ENCODE measurements at places on chromosomes 5 and 9.

DNA sequence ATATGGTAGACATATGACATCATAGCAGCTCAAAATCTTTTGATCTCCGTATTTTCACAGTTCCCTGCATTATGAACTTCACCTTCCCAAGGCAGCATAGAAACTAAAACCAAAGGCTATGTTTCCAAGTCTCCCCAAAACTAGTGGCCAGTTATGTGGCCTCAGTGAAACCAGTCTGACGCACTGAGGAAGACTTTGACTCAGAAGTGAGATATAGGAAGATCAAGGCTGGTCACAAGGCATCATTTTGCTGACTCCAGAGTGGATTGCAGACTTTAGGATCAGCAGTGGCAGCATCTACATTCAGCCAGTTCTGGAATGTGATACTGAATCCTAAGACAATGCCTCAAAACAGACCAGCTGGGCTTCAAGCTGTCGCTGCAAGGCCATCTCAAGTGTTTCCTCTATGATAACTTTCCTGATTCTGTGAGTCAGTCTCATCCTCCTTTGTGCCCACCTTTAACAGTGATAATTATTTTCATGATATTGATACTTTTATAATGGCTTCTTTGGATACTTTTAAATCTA lies 34.4 kb upstream of the ELL2 start:
- no peak for DNase-seq

- no peak for DNase-seq
These were observed 3.8 kb downstream of the ACTBL2 start for GRCh38 chr5:57478826-57479225.

GRCh38 chr5:175687231-175687701 lies 29.4 kb downstream of the HRH2 start:
- DNase-seq: no peak

DNA sequence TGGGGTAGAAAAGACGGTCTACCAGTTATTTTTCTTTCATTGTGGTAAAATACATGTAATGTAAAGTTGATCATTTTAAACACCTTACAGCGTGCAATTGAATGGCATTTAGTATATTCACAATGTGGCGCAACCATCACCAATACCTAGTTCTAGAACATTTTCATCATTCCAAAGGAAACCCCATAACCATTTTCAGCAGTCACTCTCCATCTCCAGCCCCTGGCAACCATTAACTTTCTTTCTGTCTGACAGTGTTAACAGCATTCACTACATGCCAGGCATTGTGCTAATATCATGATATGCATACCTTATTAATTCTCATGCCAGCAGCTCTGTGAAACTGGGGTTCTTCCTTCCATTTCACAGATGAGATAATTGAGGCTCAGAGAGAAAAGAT lies 32.0 kb downstream of the PTGS1 start:
- DNase-seq: no peak

DNA sequence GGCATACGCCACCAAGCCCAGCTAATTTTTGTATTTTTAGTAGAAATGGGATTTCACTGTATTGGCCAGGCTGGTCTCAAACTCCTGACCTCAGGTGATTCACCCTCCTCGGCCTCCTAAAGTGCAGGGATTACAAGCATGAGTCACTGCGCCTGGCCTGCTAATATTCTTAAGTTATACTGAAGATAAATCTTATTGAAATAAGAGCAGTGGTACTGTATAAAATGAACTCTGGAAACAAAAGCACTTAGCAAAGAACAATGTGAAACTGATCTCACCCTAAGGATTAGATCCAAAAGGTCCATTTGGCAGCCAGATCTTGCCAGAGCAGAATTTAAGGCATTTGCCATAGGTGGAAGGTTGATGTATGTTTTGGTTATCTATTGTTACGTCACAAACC lies 27.1 kb downstream of the CYSTM1 start:
- DNase-seq: no peak

- DNase-seq: no peak
These were observed 54.5 kb downstream of the ADAM19 start for GRCh38 chr5:157520911-157521703.

GRCh38 chr5:168424594-168425323 lies 61.5 kb upstream of the RARS1 start:
- no peak for DNase-seq

GRCh38 chr9:133199648-133200321 lies 9.3 kb downstream of the OBP2B start:
- DNase-seq: peak; percentile 11

DNA sequence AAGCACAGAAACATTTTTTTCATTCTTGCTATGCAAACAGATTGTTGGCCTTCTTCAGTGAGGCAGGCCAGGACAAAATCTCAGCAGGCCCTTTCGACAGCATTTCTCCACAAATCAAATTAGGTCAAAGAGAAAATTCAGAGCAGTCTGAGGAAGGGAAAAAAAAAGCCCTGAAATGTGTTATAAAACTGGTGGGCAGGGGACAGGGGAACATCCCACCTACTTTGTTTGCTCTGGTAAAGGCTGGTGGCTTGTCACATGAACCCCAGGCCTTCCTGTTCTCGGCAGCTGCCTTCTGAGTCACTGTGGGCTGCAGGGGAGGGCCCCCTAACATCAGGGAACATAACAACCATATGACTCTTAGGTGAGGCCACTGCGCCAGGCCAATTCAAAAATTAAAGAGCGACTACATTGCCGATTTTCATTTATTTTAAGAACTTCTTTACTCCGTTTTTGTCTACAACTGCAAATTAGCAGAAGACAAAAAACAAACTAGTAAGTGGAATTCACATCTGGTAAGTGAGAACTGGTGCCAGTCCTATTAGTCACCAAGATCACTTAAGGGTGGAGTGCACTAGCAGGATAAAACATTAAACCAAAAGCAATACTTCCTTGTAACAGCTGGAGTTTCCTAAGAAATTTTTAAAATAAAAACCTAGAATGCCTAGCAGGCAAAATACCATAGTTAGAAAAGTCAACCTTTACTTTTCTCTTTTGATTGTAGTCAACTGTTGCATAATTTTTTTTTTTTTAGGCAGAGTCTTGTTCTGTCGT lies 46.2 kb upstream of the DENND4C start:
- peak; percentile 84 for DNase-seq

DNA sequence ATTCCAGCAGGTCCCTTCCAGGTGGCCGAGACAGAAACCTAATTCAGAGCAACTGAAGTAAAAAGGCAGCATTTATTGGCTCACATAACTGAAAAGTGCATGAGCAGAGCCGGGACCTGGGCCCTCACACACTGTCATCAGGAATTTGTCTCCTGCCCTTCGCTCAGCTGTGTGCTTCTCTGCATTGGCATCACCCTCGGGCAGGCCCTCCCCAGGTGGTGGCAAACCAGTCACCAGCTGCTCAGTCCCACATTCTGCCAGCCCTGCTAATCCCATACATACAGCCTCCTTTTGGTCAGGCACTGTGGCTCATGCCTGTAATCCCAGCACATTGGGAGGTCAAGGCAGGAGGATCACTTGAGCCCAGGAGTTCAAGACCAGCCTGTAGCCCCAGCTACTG lies 11.5 kb upstream of the CPLX2 start:
- DNase-seq: no peak

DNA sequence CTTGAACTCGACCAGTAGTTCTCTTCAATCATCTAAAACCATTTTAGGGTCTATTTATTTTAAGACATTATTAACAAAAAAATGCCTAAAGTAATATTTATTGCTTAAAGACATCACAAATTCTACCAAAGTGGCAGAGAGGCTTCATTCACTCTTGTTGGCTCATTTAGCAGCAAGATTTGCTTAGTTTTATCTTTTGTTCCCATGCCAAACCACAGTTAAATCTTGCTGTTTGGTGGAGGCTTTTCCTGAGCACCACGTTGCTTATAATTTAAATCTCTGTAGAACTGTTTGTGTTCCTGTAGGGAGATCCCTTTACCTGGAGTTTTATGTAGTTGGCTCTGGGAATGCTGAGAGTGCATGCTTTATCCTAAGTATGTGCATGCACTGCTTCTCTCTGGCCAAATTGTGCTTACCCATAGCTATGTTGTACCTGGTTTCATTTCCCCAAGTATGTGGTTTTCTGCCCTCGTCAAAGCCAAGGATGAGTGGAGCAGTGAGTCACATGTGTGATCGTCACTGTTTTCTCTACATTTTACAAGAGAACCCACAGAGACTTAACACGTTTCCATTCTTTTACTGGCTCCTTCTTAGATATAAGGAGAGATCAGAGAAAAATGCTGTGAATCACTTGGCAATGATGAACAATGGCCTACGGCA lies 42.1 kb upstream of the MAST4 start:
- peak; percentile 32 for DNase-seq

DNA sequence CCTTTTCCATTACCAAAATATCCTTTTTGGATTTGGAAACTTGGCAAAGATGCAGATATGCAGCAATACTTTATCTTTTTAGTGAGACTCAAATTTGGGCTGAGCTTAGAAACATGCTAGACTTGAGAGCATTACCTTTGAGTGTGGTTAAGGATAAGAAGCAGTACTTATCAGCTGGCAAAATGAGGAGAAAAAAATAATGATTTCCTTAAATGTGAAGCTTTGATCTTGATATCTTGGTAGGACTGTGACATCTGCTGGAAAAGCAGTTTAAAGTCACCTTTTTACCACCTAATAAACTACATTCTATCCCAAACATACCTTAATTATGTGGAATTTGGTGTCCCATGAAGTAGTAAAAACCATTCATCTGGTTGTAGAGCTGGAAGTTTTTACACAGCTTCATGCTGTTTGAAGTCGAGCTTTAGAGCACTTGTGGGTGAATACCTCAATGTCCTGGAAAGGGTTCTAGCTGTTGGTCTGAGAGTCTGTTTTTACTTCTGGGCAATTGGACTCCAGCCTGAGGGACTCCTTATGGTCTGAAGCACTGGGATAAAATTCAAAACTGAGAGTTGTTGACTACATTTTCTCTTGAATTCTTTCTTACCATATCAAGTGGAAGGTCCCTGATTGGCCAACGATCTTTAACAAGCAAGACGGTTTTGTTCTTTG lies 53.4 kb downstream of the LRRC70 start:
- no peak for DNase-seq

- no peak for DNase-seq
These were observed 50.1 kb downstream of the DRD1 start for GRCh38 chr5:175393897-175394296.

GRCh38 chr9:69317081-69317480 lies 7.9 kb upstream of the ENTREP1 start:
- no peak for DNase-seq

DNA sequence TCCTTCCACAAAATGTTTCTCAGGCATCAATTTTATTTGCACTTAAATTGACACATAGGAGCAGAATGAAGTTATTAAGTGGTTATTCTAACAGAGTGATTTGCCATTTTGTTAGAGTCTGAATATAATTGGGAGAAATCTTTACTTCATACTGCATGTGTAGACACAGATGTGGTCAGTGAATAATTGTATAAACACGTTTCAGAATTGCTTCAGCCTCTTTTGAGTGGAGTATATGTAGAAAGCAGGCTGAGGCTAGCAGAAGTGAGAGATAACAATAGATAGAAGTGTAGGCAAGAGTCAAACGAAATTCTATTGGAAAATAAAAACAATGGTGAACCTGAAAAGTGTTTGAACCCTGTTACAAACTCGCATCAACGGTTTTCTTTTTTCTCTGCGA lies 270.7 kb downstream of the TMEM167A start:
- DNase-seq: no peak

- DNase-seq: no peak
These were observed 208.2 kb downstream of the SEC61B start for GRCh38 chr9:99430301-99430700.

DNA sequence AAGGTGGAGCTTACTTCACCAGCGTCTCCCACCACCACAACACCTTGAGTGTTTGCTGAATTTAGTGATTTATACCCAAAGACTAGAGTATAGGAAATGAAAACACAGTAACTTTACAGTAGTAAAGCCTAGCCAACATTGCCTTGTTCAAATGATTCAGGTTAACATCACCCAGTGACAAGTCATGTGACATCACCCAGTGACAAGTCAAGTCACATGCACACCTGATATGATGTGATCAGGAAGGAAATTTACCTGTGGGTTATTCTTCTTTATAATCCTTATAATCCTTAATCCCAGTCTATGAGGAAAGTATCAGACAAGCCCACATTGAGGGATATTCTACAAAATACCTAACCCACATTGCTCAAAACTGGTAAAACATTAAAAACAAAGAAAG lies 545.6 kb upstream of the MEF2C start:
- no peak for DNase-seq

DNA sequence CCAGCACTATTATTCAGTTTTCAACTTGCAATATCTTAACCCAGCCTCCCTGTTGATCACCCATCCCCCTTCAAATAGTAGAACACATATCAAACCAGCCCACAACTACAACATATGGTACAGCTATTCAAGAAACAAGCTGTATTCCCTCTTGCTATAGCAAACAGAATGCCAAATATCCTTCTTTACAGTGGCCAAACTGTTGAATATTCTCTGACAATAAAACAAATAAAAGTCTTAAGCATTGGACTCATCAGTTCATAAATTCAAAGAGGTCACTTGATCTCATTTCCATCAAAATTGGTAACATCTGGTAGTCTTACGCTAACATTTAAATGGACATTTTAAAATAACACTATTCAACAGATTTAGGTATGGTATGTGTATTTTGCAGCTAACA lies 350.8 kb downstream of the EFNA5 start:
- DNase-seq: no peak

- DNase-seq: no peak
These were observed 237.7 kb upstream of the KLF4 start for GRCh38 chr9:107727086-107727780.

DNA sequence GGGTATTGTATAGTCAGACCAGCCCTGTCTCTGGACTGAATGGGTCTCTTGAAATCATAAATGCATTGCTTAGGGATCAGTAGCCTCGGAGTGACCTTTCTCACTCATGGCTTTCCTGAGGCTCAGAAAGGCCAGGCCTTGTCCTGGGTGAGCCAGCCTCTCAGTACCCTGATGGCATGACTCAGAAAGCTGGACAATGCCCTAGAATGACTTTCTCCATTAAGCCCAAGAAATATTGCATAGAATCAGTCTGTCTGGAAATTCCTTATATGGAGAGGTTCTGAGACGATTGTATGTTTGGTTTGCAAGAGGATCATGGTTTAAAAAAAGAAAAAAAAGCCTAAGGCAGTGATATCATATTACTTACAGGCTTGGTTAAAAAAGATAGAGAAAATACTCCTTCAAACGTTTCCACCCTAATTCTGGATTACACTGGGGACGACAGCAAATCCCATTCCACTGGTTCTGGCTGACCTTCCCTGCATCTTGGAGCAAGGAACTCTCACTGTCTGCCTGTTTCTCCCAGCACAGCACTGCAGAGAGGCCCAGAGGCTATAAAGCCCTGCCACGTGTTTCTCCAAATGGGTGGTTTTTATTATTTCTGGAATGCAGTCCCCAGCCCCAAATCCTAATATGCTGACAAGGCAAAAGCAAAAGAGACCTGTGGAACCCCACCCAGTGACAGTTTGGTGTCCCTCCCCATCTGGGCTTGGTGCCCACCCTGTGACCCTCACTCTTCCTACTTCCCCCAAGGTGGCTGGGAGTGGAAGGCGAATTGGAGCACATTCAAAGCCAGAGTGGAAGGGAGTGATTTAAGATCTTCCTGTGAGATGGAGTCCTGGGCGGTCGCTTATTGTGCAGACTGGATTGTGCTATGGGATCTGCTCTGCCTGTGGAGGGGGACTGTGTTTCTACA lies 34.4 kb downstream of the MAP1B start:
- no peak for DNase-seq

Data from stimulated activated CD4-positive, alpha-beta T cell treated with anti-CD3 and anti-CD28 coated beads, Interleukin-4, amount 100 ng/mL, for 24 hours (primary cell).